Osteoblast (primary cell): ENCODE measurements at places on chromosomes 6 and 20.
A peak's percentile ranks its signal among the peaks of the same experiment; 100 is the strongest.

- no peak overlapping the region for H3K4me3 ChIP-seq
- H3K4me1 ChIP-seq: peaks cover 22% of the 10 kb centered on the region
- H3K36me3 ChIP-seq: no peaks in the 10 kb centered on the region
- no peak for DNase-seq
- H3K27ac ChIP-seq: no peak overlapping the region
Observed at GRCh38 chr6:148803979-148804378, 57.1 kb downstream of the UST start.

- H3K36me3 ChIP-seq: no peaks in the 10 kb centered on the region
- H3K27me3 ChIP-seq: no peaks in the 10 kb centered on the region
- H3K4me3 ChIP-seq: no peak overlapping the region
- no peak overlapping the region for H3K27ac ChIP-seq
Observed at GRCh38 chr6:121688974-121689373, 253.5 kb downstream of the GJA1 start.

DNA sequence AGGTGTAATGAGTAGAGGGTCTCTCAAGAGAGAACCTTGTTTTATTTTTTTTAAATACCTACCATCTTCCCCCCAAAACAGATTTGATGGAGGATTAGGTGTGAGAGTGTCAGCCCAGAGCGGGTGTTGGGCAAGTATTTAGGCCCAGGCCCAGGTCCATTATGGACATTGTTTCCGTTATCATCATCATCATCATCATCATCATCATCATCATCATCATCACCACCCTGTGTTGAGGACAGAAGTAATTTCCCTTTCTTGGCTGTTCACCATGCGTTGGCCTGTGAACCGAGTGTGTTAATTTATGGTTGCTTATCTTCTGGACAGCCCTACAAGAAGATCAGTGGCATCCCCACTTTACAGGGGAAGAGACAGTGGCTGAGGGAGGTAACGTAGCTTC is 28.6 kb downstream of the PSMF1 start:
- H3K36me3 ChIP-seq: peaks cover 25% of the 10 kb centered on the region
- no peaks in the 10 kb centered on the region for H3K27me3 ChIP-seq
- H3K4me1 ChIP-seq: peaks cover 5% of the 10 kb centered on the region
- H3K4me3 ChIP-seq: no peak overlapping the region

- peaks cover 13% of the 10 kb centered on the region for H3K4me1 ChIP-seq
- DNase-seq: peak; percentile 88
- peak overlapping the region; percentile 43 for H3K4me3 ChIP-seq
- peaks cover 2% of the 10 kb centered on the region for H3K27me3 ChIP-seq
- H3K27ac ChIP-seq: peak overlapping the region; percentile 69
Observed at GRCh38 chr6:6712449-6713403, 124.2 kb downstream of the LY86 start.

GRCh38 chr6:118844915-118845314 is 49.0 kb upstream of the ASF1A start:
- no peak for DNase-seq
- no peaks in the 10 kb centered on the region for H3K36me3 ChIP-seq
- no peak overlapping the region for H3K27ac ChIP-seq
- H3K4me1 ChIP-seq: no peaks in the 10 kb centered on the region
- no peaks in the 10 kb centered on the region for H3K27me3 ChIP-seq

DNA sequence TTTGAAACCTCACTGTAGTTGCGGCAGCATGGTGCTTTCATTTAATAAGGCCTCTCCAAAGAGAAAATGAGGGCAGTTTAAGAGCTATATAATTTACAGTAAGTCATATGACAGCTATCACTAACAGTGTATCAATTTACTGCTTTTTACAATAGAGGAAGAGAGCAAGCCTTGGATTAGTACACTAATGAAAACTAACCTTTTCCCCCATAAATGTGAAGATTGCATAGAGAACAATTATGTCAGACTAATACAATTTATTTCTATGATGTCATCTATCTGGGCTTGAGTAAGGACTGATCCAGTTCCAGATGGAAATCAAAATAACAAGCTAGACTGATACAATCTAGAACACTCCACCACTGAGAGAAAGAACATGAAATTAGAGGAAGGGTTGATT is 78.1 kb upstream of the FAM83B start:
- no peak for DNase-seq
- H3K27ac ChIP-seq: no peak overlapping the region
- H3K36me3 ChIP-seq: no peaks in the 10 kb centered on the region

GRCh38 chr6:4853349-4853748 is 77.1 kb downstream of the CDYL start:
- no peaks in the 10 kb centered on the region for H3K36me3 ChIP-seq
- no peak overlapping the region for H3K4me3 ChIP-seq
- peaks cover 11% of the 10 kb centered on the region for H3K4me1 ChIP-seq
- no peaks in the 10 kb centered on the region for H3K27me3 ChIP-seq

DNA sequence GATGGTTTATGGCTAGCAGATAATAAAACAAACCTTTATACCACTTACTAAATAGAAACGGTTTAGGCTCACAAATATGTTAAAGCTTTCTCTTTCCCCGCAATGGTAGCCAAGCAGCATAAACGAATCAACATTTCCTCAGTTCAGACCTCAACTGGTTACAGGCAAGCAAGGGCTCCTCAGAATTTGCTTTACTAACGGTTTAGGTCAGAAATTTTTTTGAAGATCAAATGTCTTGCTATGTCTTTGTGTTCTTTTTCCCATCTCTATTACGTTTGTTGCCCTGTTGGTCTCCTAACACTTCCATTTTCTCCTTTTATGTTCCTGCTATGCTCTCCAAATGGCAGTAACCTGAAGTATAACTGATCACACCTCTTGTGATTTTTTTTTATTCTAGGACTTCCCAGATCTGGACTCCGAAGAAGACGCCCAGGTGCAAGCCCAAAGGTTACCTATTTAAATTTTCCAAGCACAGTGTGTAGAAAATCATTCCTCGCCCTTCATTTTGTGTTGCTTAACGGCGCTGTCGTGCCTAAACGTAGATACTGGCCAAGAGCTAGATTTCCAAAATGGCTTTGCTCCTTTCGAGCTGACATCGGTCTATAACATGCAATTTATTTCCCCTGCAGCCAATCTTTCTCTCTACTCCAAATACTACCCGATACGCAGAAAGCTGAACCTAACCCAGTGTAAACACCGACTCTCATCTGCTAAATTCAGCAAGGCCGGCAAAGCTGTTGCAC is 717 bp upstream of the ASF1A start:
- H3K27me3 ChIP-seq: no peaks in the 10 kb centered on the region
- H3K36me3 ChIP-seq: no peaks in the 10 kb centered on the region
- peak overlapping the region; percentile 87 for H3K4me3 ChIP-seq
- DNase-seq: no peak
- H3K27ac ChIP-seq: peak overlapping the region; percentile 90
- peaks cover 31% of the 10 kb centered on the region for H3K4me1 ChIP-seq

DNA sequence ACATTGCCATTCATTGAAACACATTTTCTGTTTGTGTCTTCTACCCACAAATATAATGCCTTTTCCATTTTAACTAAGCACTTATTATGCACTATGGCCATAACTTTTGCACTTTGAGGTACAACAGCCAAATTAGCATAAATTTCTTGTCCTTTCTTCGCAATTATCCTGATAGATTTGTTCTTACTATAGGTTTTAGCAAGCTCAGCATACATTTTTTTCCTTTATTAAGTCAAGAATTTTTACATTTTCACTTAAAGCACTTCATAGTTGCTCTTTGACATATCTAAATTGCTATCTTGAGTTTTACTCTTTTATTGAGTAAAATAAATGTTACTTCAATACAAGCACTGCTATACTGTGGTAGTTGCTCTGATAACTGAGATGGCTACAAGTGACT is 5.8 kb downstream of the DEFB114 start:
- H3K27ac ChIP-seq: no peak overlapping the region
- DNase-seq: no peak
- H3K27me3 ChIP-seq: no peaks in the 10 kb centered on the region
- H3K36me3 ChIP-seq: no peaks in the 10 kb centered on the region
- H3K4me3 ChIP-seq: no peak overlapping the region

DNA sequence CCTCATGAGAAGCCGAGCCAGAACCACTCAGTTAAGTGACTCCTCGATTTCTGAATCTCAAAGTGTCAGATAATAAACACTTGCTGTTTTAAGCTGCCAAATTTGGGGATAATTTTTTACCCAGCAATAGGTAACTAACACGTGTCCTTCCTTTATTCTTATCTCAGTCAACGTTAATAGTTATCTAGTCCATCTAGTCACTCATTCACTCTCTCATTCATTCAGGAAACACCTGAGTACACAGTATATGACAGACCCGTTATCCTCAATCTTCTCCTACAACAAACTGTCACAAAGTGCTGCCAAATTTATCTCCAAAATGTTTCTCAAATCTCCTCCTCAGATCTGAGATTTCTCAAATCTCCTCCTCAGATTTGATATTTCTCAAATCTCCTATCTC is 13.1 kb downstream of the FAM184A start:
- no peak for DNase-seq
- H3K36me3 ChIP-seq: no peaks in the 10 kb centered on the region
- no peak overlapping the region for H3K4me3 ChIP-seq

- H3K27me3 ChIP-seq: no peaks in the 10 kb centered on the region
- no peak overlapping the region for H3K27ac ChIP-seq
- no peaks in the 10 kb centered on the region for H3K36me3 ChIP-seq
Observed at GRCh38 chr6:12851123-12851695, 134.6 kb downstream of the PHACTR1 start.

DNA sequence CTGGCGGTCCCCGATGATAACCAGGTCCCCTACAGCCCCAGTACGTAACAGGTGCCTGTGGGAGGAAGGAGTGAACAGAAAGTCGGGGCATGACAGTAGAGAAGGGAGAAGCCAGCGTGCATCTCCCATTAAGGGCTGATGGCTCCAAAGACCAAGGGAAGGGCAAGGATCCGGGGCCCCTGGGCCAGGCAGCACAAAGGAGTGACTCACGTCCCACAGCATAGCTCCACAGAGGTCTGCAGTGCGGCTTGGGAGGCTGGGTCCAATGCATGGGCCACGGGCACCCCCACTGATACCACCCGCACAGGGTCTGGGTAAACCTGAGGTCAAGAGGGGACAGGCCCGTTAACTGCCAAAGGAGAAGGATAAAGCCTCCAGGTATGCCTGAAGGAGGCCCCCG is 10.3 kb downstream of the AARS2 start:
- H3K4me3 ChIP-seq: no peak overlapping the region
- H3K36me3 ChIP-seq: peaks cover 52% of the 10 kb centered on the region
- H3K27me3 ChIP-seq: peaks cover 11% of the 10 kb centered on the region
- no peaks in the 10 kb centered on the region for H3K4me1 ChIP-seq
- DNase-seq: no peak

DNA sequence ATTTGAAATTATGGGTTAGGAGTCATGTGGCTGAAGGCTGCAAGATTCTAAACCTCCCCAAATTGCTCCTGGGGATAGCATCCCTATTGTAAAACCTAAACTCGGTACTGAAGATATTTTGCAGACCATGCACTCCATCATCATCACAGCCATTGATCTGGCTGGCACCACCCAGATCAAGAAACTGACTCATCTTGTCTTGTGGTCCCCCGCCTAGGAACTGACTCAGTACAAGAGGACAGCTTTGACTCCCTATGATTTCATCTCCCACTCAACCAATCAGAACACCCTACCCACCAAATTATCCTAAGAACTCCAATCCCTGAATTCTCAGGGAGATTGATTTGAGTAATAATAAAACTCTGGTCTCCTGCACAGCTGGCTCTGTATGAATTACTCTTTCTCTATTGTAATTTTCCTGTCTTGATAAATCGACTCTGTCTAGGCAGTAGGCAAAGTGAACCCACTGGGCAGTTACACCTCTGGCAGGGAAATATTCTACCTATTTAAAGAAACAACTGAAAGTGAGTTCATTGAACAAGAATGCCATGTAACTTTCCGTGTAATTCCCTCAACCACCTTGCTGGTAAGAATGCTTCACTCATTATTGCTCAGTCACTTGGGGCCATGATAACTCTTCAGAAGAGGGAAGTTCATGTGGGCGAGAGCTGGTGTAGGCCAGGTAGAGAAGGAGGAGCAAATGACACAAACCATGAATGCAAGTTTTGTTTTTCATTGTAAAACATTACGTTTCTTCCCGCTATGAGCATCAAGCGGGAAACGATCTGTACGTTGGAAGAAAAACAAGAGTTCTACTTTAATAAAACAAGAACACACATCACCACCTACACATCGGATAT is 602.9 kb upstream of the ARID1B start:
- H3K27ac ChIP-seq: no peak overlapping the region
- no peaks in the 10 kb centered on the region for H3K27me3 ChIP-seq
- no peaks in the 10 kb centered on the region for H3K36me3 ChIP-seq
- DNase-seq: no peak
- no peaks in the 10 kb centered on the region for H3K4me1 ChIP-seq

GRCh38 chr6:107670792-107671199 is 153.3 kb downstream of the SCML4 start:
- no peaks in the 10 kb centered on the region for H3K36me3 ChIP-seq
- H3K27ac ChIP-seq: no peak overlapping the region
- peaks cover 24% of the 10 kb centered on the region for H3K4me1 ChIP-seq
- H3K4me3 ChIP-seq: no peak overlapping the region
- H3K27me3 ChIP-seq: no peaks in the 10 kb centered on the region

DNA sequence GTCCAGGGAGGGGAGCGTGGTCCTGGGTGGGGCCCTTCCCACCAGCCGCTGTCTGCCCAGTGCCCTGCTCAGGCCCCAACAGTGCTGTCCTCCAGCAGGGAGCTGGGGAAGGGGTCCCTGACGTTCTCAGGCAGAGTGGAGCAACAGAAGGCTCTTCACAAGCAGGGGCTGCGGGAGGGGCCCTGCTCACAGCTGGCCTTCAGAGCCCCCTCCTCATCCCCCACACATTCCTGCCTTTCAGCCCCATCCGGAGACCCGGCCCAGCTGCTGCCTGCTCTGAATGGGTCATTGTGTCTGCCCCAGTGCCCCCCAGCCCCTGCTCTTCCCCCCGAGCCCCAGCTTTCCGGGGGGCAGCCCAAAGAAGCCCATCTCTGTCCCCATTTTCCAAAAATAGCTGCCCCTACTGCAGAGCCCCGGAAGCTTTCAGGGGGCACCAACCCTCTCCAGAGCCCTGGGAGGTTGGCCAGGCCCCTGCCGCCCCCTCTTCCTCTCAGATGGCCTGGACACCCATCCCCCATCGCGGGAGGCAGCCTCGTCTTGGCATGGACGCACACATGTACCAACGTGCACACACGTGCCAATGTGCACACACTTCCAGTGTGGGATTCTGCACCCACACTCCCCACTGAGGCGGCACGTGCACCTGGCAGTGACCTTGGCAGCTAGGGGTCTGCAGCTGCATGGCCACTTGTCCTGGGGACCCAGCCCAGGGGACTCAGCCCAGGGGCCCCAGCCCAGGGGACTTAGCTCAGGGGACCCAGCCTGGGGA is 3.7 kb downstream of the COL20A1 start:
- no peak for DNase-seq
- no peak overlapping the region for H3K4me3 ChIP-seq
- H3K36me3 ChIP-seq: no peaks in the 10 kb centered on the region
- no peaks in the 10 kb centered on the region for H3K4me1 ChIP-seq
